Right ventricle myocardium inferior (tissue), 1 donor: ENCODE measurements at places on chromosomes 12 and 14. TPM values are rescaled to one million over a fixed set of nuclear protein-coding genes. Genes with fewer than 3 reads are reported as not detected.

- no peak for DNase-seq
These were observed 21.3 kb upstream of the RBM19 start for GRCh38 chr12:113987261-113988063.

The ACTR6 gene
- total RNA-seq = 19.4 TPM

- DNase-seq = no peak
These were observed 35.7 kb upstream of the CLMN start for GRCh38 chr14:95355422-95355821.

DNA sequence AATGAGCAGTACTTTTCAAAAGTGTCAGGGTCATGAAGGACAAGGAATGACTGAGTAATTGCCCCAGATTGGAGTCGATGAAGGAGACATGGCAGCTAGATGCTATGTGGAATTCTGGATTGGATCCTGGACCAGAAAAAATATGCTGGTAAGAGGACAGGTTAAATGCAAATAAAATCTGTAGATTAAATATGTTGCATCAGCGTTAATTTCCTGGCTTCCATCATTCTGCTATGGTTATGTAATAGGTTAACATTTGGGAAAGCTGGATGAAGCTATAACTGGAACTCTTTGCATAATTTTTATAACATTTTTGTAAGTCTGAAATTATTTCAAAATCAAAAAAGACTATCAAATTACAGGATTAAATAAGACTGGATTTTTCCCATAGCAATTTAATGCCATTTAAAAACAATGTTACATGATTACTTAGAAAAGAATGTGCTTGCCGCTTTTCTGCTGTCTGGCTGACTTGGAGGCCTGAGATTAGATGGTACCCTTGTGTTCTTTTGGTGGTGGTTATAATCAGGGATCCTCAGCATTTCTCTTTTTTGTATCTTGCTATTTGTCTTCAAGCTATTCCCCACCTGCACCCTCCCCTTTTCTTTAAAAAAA, 65.1 kb downstream of the FBXW8 start:
- no peak for DNase-seq

The AKAP6 gene
- 160 TPM for total RNA-seq

- no peak for DNase-seq
These were observed 66.4 kb upstream of the MAP1LC3B2 start for GRCh38 chr12:116492703-116493324.

- DNase-seq = no peak
These were observed 166.0 kb upstream of the NOS1 start for GRCh38 chr12:117527479-117527855.

The KCNA5 gene
- 2.1 TPM for total RNA-seq

- DNase-seq = no peak
These were observed 12.5 kb downstream of the HSD17B6 start for GRCh38 chr12:56775638-56776037.
